ENCODE measurements at places on chromosomes 11 and 22.

GRCh38 chr22:23233752-23234408 is 53.6 kb downstream of the BCR start:
- no peak for DNase-seq

- DNase-seq = no peak
Observed at GRCh38 chr11:105948918-105949590, 73.0 kb downstream of the MSANTD4 start.

DNA sequence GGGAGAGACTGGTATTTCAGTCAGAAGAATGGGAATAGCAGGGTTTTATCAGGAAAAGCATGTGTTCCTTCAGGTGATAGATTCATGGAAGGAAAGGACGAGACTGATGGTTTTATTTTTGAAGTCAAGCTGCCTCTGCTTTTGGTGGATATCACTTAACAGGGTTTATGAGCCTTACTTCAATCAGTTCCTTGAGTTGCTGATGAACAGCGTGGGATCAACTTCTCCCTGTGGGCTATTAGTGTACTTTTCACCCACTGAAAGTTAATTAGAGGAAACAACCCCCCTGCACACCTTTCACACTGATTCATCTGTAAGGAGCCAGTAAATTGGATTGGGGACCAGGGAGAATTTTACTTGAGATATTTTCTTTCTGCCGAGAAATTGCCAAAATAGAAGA is 479.0 kb downstream of the NELL1 start:
- no peak for DNase-seq

DNA sequence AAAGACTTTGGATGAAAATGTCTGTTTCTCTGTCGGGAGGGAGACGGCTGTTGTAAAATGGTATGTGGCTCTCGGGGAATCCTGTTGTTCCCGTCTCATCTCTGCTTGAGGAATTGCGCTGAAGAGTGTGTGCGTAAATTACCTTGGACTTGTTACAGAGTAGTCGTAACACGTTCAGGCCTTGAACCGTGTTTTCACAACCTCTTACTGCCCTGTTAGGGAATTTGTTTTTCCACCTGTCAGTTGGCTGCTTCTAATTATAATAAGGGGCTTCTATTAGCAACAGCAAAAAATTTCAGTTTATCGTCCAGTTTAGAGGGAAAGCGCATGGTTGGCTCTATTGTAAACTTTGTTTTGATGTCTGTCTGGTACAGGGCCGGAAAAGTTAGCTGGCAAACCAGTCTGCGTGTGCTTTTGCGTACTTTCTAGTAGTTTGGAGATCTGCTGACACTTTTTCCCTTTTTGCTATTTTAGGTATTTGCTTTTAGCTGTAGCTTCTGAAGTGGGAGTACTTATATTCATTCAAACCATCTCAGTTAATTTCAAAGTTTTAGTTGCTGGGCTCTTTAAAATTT is 1.5 kb downstream of the HIPK3 start:
- no peak for DNase-seq

GRCh38 chr22:44353041-44353440 is 40.3 kb upstream of the SHISAL1 start:
- peak; percentile 26 for DNase-seq

- DNase-seq = no peak
Observed at GRCh38 chr11:28086569-28086968, 21.4 kb downstream of the KIF18A start.

DNA sequence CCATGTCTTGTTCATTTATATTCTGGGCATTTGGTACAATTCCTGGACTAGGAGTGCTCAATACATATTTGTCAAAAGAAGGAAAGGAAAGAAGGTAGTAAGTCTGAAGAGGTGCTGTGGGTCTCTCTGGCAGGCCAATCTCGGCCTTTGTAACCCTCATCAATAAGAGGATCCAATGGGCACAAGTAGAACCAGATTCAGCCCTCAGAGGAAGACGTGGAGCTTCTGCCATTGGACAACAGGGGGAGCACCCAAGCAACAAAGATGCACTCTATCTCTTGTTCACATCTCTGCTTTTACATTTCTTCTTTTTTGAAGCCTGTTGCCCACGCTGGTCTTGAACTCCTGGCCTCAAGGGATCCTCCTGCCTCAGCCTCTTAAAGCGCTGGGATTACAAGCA is 2.2 kb upstream of the VPS11 start:
- no peak for DNase-seq
